Tibial artery (tissue), 4 donors: ENCODE measurements at places on chromosomes 5 and 9.

DNA sequence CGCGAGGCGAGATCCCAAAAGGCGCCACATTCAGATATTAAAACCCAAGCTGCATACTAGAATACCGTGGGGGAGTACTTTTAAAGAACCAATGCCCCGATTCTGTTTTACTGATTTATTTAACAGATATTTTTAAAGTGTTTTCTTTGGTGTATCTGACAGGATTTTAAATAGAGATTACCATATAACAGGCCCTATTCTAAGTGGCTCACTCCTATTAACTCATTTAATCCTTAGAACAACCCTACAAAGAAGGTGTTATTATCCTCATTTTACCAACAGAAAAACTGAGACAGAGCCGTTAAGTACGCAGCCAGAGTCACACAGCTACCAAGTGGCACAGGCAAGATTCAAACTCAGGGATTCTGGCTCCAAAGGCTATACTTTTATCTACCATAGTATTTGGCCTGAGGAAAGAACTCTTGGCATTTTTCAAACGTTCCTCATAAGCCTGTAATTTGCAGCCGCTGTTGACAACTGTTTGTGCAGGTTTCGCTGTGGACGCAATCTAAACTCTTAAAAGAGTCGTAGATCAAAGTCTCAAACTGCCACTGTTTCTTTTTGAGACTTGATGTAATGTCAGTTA is 550 bp upstream of the TMEM245 start:
- no peaks in the 10 kb centered on the region for H3K27me3 ChIP-seq
- H3K36me3 ChIP-seq: no peaks in the 10 kb centered on the region
- no peak overlapping the region for H3K27ac ChIP-seq
- H3K4me3 ChIP-seq: no peak overlapping the region
- peaks cover 37% of the 10 kb centered on the region for H3K4me1 ChIP-seq

- DNase-seq: no peak
- H3K36me3 ChIP-seq: no peaks in the 10 kb centered on the region
- H3K4me1 ChIP-seq: no peaks in the 10 kb centered on the region
- H3K4me3 ChIP-seq: peak overlapping the region; percentile 69
- no peaks in the 10 kb centered on the region for H3K27me3 ChIP-seq
These were observed 974 bp upstream of the SLC12A2 start for GRCh38 chr5:128082551-128083032.

- DNase-seq: no peak
- H3K36me3 ChIP-seq: no peaks in the 10 kb centered on the region
- H3K4me3 ChIP-seq: no peak overlapping the region
- no peaks in the 10 kb centered on the region for H3K27me3 ChIP-seq
- no peaks in the 10 kb centered on the region for H3K4me1 ChIP-seq
These were observed 58.3 kb downstream of the NRG2 start for GRCh38 chr5:139984816-139985215.

- H3K27ac ChIP-seq: no peak overlapping the region
- peaks cover 6% of the 10 kb centered on the region for H3K4me1 ChIP-seq
- H3K27me3 ChIP-seq: no peaks in the 10 kb centered on the region
- no peaks in the 10 kb centered on the region for H3K36me3 ChIP-seq
These were observed 70.8 kb upstream of the UNC5A start for GRCh38 chr5:176739461-176740051.

DNA sequence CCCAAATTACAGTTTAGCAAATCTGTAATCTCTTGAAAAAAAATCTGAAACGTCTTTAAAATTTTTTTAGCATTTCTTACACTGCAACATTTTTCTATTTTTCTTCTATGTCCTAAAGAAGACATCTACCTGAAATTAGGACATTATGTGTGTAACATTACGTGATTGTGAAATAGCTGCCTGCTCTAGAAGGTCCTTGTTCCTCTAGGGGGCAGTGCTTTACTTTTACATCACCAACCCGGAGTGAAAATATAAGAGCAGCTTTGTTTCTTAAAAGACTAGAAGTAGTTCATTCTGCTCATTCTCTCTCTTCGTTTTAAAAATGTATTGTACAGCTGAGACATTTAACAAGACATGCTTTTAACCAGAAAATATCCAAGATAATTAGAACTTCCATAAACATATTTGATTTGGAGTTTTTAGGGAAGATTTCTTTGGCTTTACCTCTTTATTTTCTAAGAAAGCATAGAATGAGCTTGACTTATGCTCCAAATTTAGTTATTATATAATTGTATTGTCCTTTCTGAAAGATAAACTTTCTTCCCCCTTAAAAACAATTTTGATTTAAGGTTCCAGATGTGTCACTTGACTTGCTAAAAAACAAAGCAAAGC is 48.1 kb upstream of the RIOK2 start:
- H3K4me1 ChIP-seq: no peaks in the 10 kb centered on the region
- DNase-seq: no peak
- H3K36me3 ChIP-seq: no peaks in the 10 kb centered on the region
- no peaks in the 10 kb centered on the region for H3K27me3 ChIP-seq
- no peak overlapping the region for H3K27ac ChIP-seq

- H3K4me1 ChIP-seq: no peaks in the 10 kb centered on the region
- no peak overlapping the region for H3K4me3 ChIP-seq
- DNase-seq: no peak
- H3K36me3 ChIP-seq: no peaks in the 10 kb centered on the region
- no peak overlapping the region for H3K27ac ChIP-seq
- no peaks in the 10 kb centered on the region for H3K27me3 ChIP-seq
These were observed 130.8 kb downstream of the MUSK start for GRCh38 chr9:110799396-110799795.

DNA sequence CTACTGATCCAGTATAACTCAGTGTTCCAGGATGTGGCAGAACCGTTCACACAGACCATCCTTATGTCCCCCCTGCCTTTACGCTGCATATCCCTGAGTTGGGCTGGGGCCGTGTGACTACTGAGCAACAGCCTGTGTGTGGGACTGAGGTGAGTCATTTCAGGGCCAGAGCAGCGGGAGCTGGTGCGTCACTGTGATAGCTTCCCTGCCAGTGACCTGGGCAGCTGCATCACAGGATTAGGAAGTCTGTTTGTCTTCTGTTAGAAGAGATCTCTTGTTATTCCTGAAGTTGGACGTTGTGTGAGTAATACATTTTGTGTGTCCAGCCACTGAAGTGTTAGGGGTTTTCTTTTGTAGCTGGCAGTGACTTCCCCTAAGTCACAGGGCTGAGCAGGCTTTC is 35.6 kb downstream of the TPPP start:
- no peak overlapping the region for H3K27ac ChIP-seq
- H3K4me1 ChIP-seq: no peaks in the 10 kb centered on the region
- H3K27me3 ChIP-seq: no peaks in the 10 kb centered on the region
- H3K4me3 ChIP-seq: no peak overlapping the region

GRCh38 chr5:41410737-41411136 is 99.7 kb downstream of the PLCXD3 start:
- no peaks in the 10 kb centered on the region for H3K36me3 ChIP-seq
- DNase-seq: no peak
- H3K27me3 ChIP-seq: no peaks in the 10 kb centered on the region
- no peak overlapping the region for H3K4me3 ChIP-seq
- no peaks in the 10 kb centered on the region for H3K4me1 ChIP-seq
- no peak overlapping the region for H3K27ac ChIP-seq

DNA sequence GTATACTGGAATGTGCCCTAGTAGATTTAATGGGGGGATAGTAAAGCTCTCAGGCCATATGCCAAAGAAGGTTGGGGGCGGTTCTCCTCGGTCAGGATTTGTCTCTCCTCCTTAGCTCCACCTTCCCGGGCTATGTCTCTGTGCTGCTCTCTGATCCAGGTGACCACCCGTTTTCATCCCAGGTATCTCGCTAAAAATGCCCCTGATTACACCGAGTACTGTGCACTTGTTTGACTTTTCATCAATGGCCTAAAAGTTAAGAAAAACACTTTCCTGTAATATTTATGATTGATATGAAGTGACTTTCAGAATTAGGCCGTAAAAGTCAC is 724 bp downstream of the NDUFS6 start:
- peaks cover 47% of the 10 kb centered on the region for H3K36me3 ChIP-seq
- H3K4me3 ChIP-seq: peak overlapping the region; percentile 58
- H3K4me1 ChIP-seq: peaks cover 12% of the 10 kb centered on the region
- peak; percentile 27 for DNase-seq
- peak overlapping the region; percentile 58 for H3K27ac ChIP-seq

GRCh38 chr9:129434187-129434586 is 186.7 kb downstream of the C9orf50 start:
- no peak overlapping the region for H3K4me3 ChIP-seq
- DNase-seq: no peak
- H3K27me3 ChIP-seq: no peaks in the 10 kb centered on the region

GRCh38 chr5:100867039-100867562 is 36.0 kb downstream of the ST8SIA4 start:
- no peak overlapping the region for H3K4me3 ChIP-seq
- H3K27me3 ChIP-seq: no peaks in the 10 kb centered on the region
- H3K36me3 ChIP-seq: no peaks in the 10 kb centered on the region

GRCh38 chr5:38879078-38879460 is 33.3 kb downstream of the OSMR start:
- DNase-seq: no peak
- peaks cover 84% of the 10 kb centered on the region for H3K36me3 ChIP-seq
- H3K27ac ChIP-seq: no peak overlapping the region
- no peaks in the 10 kb centered on the region for H3K27me3 ChIP-seq

DNA sequence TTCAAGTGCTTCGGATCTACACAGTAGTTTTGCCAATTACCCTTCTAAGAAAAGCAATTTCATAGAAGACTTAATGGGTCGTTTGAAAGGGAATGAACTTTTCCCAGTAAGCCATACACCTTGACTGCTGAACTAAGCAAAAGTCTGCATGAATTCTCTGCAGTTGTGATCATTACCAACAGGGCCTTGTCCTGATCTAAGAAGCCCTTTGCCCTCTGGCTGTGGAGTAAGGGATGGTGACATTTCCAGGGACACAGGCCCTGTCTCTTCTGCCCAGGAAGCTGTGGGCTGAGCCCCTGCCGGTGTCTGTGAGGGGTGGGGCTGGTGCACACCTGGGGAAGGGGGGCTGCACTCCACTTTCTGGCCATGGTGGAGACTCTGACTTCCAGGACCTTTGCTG is 30.5 kb downstream of the ZDHHC11 start:
- H3K4me3 ChIP-seq: no peak overlapping the region
- H3K4me1 ChIP-seq: no peaks in the 10 kb centered on the region
- DNase-seq: no peak

DNA sequence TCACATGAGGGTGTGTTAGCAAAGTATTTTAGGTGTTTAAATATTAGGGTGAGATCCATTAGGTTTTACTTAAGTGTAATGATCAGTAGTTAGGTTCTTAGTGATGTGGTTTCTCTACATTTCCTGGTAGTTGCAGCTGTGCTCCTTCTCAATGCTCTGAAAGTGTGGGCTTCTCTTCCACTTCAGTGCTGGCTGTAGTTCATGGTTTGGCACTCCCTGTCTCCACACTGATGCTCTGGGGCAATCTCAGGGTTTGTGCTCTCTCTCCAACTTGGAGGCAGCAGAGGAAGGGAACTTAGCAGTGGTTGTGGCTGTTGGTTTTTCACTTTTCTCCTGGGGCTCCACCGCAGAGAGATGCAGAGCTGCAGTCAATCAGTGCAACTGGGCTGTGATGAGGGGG is 507.5 kb downstream of the TMEM232 start:
- H3K4me3 ChIP-seq: no peak overlapping the region
- no peak overlapping the region for H3K27ac ChIP-seq
- H3K27me3 ChIP-seq: no peaks in the 10 kb centered on the region
- no peak for DNase-seq
- no peaks in the 10 kb centered on the region for H3K4me1 ChIP-seq

DNA sequence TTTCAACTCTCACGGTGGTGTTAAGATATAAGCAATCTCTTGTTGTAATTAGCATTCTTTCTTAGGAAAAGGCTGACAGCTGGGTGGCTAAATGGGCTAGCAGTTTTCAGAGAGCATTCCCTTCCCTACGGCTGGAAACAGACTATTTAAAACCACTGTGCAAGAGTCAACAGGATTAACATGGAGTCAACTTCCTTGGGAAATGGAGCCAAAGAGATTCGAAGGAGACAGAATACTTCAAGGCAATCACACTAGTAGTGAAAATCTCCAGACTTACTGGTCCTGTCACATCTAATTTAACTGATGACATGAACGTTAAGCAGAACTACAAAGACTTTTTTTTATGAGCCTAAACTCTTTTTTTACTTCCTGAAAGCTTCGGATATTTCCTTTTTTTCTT is 453.3 kb upstream of the ITGA1 start:
- no peaks in the 10 kb centered on the region for H3K27me3 ChIP-seq
- H3K4me1 ChIP-seq: no peaks in the 10 kb centered on the region
- no peak overlapping the region for H3K27ac ChIP-seq
- H3K4me3 ChIP-seq: no peak overlapping the region

- no peaks in the 10 kb centered on the region for H3K36me3 ChIP-seq
- H3K27ac ChIP-seq: no peak overlapping the region
- no peak for DNase-seq
- H3K4me1 ChIP-seq: no peaks in the 10 kb centered on the region
- no peaks in the 10 kb centered on the region for H3K27me3 ChIP-seq
These were observed 52.8 kb upstream of the SV2C start for GRCh38 chr5:76030343-76030742.
